ENCODE measurements at places on chromosomes 5 and 9.

DNA sequence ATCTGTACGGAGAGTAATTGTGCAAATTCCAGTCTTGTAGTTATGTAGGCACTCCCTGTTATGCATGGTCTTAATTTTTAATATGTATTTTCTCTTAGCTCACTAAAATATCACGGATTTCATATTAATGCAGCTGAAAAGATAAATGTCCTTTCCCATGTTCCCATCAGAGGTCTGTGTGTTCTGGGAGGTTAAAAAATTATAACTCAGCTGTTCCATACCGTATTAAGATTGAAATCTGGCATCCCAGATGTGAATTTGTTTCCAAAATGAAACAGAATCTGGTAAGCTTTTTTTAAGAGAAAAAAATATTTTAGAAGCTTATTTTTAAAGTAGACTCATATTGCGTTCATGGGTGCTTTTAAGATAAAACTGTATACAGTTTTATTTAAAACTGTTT, 44.3 kb downstream of the SEMA6A start:
- DNase-seq = no peak

GRCh38 chr5:140245341-140245740, 57.6 kb downstream of the PFDN1 start:
- no peak for DNase-seq

DNA sequence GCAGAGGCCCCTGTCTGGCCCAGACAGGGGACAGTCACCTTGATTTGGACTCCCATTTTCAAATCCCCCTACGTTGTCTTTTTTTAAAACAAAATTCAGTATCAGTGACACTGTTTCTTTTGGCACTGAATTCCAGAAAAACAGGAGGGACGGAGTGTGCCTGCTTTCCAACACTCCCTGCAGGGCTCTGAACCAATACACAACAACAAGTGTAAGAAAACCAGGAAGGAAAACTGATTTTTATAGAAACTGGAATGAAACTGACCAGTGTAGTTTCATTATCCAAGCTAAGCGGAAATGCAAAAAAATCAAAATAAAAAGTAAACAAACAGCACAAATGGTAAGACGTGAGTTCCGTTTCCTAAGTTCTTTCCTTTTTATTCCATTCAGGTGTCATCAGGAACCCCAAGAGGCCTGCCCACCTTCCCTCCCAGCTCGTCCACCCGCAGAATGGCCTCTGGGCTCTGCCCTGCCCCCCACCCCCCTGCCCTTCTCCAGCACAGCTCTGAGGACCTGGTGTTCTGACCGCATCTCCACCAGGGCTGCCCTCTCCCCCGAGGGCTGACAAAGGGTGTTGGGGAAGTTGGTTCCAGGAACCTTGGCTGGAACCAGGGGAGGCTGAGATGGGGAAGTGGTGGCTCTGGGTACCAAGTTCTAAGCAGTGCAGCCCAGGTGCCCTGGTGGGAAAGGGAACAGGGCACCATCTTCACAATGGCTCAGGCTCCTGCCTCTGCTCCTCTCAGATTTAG, 73.6 kb downstream of the PSD2 start:
- no peak for DNase-seq

DNA sequence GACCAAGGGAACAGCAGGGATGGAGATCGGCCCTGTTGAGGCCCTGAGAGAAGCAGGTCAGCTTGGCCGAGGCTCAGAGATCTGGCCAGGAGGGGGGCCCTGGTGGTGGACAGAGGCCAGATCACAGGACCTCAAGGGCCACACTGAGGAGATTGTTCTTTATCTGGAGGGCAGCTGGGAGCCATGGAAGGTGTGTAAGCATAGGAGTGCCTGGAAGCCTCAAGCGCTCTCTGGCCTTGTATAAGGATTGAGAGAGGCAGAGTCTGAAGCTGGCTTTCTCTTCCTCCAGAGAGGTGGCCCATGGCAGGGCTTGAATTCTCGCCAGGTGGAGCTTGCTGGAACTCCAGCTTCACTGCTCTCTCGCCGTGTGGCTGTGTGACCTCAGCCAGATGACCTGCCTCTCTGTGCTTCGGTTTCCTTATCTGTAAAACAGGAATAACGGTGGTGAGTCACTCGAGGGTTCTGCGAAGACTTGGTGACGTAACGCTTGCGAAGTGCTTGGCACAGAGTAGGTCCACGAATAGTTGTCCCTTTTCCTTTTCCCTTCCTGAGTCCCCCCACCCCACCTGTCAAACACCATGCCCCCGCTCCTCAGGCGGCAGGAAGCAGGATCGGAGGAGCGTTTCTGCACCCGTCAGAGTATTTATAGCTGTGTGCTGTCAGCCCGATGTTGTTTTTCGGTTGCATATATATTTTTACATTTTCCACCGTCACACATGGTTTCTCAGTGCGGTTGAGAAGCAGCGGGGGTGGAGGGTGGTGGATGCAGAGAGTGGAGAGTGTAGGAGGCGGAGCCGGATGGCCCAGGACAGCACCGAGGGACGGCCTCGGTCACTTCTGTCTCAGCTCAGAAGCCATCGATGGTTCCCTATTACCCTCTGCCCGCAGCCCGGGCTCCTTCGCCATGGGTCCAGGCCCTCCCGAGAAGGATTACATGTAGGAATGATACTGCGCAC, 17.0 kb upstream of the CRB2 start:
- peak; percentile 34 for DNase-seq

GRCh38 chr9:20659474-20659967, 24.5 kb upstream of the FOCAD start:
- DNase-seq = no peak

GRCh38 chr5:82335806-82336205, 57.7 kb upstream of the RPS23 start:
- DNase-seq = no peak

- DNase-seq = no peak
Measured at GRCh38 chr5:55410845-55411244, 103.1 kb downstream of the MTREX start.

DNA sequence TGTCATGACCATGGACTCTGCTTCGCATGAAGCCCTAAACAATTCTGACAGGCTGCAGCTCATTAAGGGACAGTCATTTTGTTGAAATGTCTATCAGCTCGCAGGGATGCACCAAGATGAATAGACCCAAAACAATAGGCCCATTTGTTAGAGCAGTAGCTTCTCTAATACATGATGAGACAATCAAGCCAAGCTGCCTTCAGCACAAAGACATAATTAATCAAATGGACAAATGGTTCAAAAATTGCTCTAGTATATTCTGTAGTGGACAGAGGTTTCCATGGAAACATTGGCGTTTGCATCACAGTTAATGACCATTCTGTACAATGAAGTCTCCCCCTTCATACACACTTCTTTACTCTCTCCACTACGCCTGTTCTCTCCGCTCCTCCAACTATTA, 274.6 kb downstream of the ANXA1 start:
- no peak for DNase-seq

DNA sequence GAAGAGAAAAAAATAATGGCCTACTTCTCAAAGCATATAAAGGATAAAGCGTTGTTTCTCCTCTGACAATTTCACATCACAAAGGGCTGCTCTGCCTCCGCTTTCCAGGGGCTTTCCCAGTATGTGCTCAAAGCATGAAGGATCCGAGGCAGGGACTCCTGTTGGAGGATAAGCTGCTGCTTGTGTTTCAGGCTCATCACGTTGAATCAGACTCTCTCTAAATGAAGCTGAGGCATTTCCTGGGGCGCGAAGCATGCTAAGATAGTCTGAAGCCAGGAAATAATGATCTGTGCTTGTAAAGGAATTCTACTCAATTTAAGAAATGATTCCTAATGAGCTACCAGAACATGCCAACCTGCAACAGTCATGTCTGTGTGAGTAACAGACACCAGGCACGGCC, 97.5 kb downstream of the MARCHF11 start:
- no peak for DNase-seq

DNA sequence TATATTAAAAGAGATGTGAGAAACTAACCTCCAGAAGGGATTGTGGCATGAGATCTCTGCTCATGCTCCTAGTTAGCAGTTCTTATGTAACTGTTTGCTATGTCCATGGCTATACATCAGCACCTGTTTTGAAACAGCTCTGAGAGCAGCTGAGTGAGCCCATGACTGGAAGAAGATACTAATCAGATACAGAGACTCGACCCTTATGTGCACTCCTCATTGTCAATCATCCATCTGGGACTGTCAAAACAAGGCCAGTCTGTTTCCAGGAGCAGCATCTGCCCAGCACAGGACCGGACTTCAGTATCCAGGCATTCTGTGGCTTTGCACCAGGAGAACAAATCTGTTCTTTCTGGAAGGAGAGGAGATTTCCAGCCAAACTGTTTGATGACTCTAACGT, 77.7 kb downstream of the EFNA5 start:
- DNase-seq = no peak

GRCh38 chr9:112170235-112170634, 4.9 kb downstream of the SUSD1 start:
- no peak for DNase-seq

DNA sequence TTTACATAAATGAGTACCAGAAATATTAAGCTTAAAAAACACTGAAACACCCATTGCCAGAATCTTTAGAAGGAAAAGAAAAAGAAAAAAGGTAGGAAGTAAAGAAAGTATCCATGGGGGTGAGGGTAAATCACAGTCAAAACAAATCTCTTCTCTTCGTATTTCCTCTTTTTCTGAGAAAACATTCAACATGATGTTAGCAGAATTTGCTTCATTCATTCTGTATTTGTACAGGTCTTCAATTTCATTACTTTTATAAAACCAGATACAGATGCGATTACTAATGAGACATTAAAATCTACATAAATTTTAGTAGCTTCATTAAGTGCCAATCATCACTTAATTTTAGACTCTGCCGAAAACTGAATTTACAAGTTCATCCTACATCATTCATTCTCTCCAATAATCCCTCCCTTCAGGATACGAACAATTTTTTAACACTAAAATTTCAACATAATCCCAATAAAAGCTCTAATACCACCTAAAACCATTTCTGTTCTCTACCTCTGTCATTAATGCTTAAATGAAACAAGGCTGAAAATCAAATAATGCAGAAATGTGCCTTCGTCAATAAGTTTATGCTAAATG, 7.0 kb downstream of the NR3C1 start:
- no peak for DNase-seq

- no peak for DNase-seq
Measured at GRCh38 chr9:134531220-134531970, 110.2 kb upstream of the COL5A1 start.

- DNase-seq = no peak
Measured at GRCh38 chr5:100306000-100306399, 229.2 kb upstream of the FAM174A start.

GRCh38 chr5:68450245-68450852, 234.8 kb downstream of the PIK3R1 start:
- DNase-seq = no peak

DNA sequence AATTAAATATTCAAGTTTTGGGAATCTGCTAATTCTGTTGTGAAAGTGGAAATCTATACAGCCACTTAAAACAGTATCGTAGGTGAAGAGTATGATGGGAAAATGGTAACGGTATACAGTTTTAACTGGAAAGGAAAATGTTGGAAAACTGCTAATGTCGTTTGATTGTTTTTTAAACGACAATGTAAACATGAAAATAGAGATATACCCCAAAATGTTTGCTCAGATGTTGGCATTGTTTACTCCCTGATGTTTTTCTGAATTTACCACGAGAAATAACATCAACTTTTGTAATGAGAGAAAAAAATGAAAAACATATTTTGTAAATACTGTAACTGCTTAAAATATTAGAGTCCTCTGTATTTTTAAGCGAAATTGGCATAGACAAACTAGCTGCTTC, 2.7 kb downstream of the MATR3 start:
- DNase-seq = no peak

DNA sequence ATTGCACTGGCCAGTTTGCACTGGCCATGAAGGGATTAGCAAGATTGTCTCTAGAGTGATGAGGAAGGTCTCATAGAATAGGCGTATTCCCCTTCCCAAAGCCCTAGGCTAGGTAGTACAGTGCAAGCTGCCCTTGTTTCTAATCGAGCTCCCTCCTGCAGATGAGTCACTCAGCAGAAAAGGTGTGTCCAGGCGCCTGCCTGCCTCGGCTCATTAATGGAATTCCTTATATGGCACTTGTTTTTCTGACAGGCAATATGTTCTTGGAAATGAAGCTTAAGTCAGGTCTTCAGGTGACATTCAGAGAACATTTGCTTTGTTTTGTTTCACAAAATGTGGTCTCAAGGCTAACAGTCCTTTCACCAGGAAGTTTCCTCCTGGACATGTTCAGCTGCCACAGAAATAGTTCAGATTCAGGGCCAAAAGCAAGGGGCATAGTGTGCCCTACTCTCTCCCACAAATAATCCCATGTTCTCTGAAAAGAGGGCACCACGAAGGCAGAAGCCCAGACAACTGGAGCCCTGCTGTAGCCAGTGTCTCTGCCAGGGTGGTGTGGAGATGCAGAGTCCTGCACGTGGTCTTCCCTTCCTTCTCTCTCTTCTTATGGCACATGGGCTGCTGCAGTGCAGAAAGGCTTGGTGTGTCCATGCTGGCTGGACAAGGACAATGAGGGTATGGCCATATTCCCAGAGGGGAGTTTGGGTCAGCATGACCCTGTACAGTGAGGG, 281.1 kb upstream of the MAP3K1 start:
- DNase-seq = no peak

- no peak for DNase-seq
Measured at GRCh38 chr9:79623799-79624721, 52.3 kb downstream of the TLE4 start.

- no peak for DNase-seq
Measured at GRCh38 chr5:178649580-178649979, 22.7 kb upstream of the CLK4 start.

DNA sequence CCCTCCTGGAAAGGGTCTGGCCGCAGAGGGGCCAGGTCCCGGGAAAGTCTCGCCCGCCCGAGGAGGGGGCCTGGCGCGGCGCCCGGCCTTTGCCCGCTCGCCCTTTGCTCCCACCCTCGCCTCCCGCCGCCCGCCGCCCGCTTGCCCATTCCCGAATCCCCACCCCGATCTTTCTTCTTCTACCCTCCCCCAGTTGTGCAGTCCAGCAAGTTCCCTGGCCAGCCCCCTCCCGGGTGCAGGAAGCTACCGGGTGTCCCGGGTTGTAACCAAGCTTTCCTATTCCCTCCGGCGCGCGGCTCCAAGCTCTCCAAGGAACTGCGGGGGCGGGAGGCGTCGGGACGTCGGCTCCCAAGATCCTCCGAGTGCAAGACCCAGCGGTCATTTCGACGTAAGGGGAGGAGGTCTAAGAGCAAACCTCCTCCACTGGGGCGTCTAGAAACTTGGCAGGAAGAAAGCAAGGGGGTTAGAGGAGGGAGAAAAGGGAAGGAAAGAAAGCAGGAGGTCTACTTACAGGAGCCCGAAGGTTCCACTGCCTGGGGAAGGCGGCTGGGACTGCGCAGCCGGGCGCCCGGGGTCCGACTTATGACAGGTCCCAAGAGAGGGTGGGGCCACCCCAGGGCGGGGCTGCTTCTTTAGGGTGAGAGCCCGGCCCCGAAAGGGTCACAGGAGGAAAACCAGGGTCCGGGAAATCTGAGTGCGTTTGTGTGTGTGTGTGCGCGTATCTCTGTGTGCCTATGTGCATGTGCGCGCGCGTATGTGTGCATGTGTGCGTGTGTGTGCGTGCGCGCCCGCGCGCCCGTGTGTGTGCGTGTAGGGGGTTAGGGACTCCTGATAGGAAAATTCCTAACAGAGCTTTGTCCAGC, at the start of gene PTGR1:
PTGR1 (minus strand) TSS at position 556 of the 863 bp plus-strand sequence. CDS start 2,225 bp downstream, outside the sequence.
- no peak for DNase-seq

DNA sequence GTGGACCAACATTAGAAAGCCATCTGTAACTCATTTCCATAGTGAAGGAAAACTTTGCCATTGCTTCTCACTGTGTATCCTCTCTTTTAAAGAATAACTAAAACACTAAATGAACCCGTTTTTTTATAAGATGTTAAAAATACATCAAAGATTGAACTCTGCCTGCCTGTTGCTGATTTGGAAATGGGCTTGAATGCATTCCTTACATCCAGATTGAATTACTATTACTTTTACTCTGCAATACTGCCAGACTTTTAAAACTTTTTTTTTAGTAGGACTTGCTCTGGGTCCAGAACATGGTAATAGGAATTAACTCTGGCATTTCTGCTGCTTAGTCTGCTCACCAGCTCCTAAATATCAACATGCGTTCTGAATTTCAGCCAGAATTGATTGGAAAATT, 176.8 kb upstream of the PAPPA start:
- DNase-seq = no peak
